ENCODE measurements at places on chromosomes 1 and 21. TPM values are rescaled to one million over a fixed set of nuclear protein-coding genes. Genes with fewer than 3 reads are reported as not detected.

Gene ETV3L
- polyA plus RNA-seq: not detected

Gene CD53
- polyA plus RNA-seq: 5.8 TPM

Gene LCE2A
- not detected for polyA plus RNA-seq

Gene MSH4
- polyA plus RNA-seq: 0.16 TPM

Gene OLIG2
- not detected for polyA plus RNA-seq

Gene DNALI1
- 1.1 TPM for polyA plus RNA-seq

Gene ETNK2
- 16.1 TPM for polyA plus RNA-seq

Gene B3GALT2
- polyA plus RNA-seq: 0.12 TPM

Gene FMO5
- 0.69 TPM for polyA plus RNA-seq

Gene TNFRSF14
- polyA plus RNA-seq: 57.5 TPM

Gene C1QA
- 14.6 TPM for polyA plus RNA-seq

Gene LCE1D
- polyA plus RNA-seq: not detected

Gene NMNAT1
- 3.6 TPM for polyA plus RNA-seq

Gene AKR7A3
- 1.4 TPM for polyA plus RNA-seq

Gene KNCN
- not detected for polyA plus RNA-seq

Gene OR6K3
- polyA plus RNA-seq: not detected

Gene TTC22
- 92.9 TPM for polyA plus RNA-seq

Gene DSCAM
- polyA plus RNA-seq: under 0.01 TPM

Gene SLC6A9
- polyA plus RNA-seq: 13.8 TPM
